ENCODE measurements at places on chromosomes 2 and 18.

DNA sequence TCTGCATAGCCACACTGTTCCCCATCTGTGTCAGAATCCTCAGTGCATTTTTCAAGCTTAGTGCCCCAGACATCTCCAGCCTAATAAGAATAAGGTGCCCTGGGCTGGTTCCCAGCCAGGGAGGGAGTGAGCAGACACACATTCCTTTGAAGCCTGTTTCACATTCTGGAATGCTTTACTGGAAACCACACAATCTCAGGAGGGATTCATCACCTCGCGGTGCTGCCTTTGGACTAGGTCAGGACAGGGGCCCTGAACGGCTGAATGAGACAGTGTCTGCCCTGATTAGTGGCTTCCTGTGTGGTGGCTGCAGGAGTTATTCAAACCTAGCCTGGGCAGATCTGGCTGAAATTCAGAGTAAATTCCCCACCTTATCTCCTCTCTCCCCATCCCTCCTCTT, 108.0 kb upstream of the LDAH start:
- DNase-seq = no peak

- no peak for DNase-seq
Measured at GRCh38 chr18:56312551-56313335, 325.6 kb downstream of the TXNL1 start.

DNA sequence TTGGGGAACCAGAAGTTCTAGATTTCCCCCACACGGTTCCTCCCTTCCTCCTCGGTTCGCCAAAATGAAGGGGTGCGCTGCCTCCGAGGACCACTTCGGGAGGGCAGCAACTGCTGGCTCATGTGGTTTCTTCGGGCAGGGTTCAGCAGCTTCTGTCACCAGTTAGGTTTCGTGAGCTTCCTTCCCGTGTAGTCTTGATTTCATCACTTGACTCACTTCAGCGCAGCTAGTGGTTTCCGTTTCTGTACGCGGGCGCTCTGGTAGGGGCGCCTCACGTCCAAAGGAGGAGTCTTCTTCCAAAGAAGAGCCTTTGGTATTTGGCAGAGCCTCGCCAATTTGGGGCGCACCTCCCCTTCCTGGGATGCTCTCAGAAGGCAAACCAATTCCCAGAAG, 485 bp upstream of the GALNT3 start:
- peak; percentile 72 for DNase-seq

GRCh38 chr2:156511122-156511521, 74.9 kb downstream of the GPD2 start:
- no peak for DNase-seq

DNA sequence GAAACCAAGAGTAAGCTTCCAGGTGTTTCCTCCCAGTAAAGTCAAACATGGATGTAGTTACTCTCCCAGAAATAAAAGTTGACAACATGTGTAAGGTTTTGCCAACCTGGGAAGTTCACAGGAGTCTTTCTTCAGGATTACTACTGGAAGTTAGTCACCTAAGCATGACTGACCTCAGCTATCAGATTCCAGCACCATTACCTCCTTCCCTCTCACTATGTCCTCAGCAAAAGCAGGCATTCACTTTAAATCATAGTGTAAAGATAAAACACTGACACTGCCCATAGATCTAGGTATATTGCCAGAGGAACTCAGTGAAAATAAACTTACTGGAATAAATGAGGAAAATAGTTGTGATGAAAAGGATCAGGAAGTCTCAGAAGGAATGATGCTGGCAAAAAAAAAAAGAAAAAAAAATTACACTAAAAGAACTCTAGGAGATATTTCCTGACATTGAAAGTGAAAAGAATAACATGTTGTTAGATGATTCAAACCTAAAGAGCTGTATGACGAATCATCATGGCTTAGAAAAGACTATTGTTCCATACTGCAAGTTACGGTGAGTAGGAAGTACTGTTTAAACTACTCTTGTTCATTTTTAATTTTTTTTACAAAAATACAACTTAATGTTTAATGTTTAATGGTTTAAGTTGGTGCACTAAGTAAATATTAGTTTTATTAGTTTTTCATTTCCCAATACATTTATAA, 484.5 kb upstream of the ZNF804A start:
- no peak for DNase-seq

- DNase-seq = no peak
Measured at GRCh38 chr2:239277401-239278085, 123.3 kb downstream of the HDAC4 start.

- no peak for DNase-seq
Measured at GRCh38 chr18:51890762-51891161, 449.2 kb upstream of the DCC start.

- no peak for DNase-seq
Measured at GRCh38 chr2:32189011-32189410, 23.3 kb downstream of the SLC30A6 start.

DNA sequence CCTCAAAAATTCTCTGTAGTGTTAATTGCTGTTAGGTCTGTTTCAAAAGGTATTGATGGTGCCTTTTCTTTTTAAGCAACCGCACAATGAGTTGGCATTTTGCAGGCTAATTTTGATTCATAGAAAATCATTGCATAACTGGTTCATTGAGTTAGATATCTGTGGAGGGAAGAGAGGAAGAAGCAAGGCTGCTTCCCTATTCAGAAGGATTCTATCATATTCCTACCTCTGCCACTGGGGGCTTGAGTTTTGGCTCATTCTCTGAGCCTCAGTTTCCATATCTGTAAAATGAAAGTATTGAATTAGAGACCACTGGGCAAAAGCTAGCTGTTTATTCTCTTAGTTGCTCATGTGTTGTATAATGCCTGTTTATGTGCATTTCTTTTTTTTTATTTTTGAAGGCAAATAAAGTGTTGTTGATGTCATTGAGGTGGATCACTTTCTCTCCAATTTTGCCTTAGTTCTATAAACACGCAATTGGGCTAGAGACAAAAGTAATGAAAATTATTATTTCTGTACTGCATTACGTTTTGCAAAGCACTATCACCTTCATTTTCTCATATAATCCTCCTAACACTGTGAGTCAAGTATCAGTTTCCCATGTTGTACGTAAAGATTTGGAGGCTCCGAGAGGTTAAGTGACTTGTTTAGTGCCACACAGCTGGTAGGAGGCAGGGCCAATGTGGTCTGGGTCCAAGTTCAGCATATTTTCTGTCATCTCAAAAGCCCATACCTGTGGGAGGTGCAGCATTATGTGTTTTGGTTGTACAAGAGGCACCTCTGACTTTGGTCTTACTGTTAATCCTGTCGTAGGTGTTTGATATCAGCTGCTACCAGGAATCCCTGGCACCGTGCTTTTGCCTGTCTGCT, 5.9 kb downstream of the TRIB2 start:
- DNase-seq = no peak

DNA sequence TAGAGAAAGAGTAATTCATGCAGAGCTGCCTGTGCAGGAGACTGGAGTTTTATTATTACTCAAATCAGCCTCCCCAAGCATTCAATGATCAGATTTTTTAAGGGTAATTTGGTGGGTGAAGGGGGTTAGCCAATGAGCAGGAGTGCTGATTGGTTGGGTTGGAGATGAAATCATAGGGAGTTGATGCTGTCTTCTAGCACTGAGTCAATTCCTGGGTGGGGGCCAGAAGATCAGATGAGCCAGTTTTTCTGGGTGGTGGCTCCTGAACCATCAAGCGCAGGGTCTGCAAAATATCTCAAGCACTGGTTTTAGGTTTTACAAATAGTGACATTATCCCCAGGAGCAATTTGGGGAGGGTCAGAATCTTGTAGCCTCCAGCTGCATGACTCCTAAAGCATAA, 312.8 kb upstream of the THSD7B start:
- no peak for DNase-seq

- DNase-seq = no peak
Measured at GRCh38 chr18:74288041-74288440, 3.7 kb downstream of the CYB5A start.

GRCh38 chr2:120675460-120676130, 60.1 kb upstream of the GLI2 start:
- peak; percentile 29 for DNase-seq

- DNase-seq = no peak
Measured at GRCh38 chr2:238968616-238969384, 120.9 kb downstream of the TWIST2 start.

GRCh38 chr2:17515652-17516051, 2.6 kb downstream of the RAD51AP2 start:
- DNase-seq = no peak

GRCh38 chr18:52850031-52850560, 510.1 kb downstream of the DCC start:
- DNase-seq = no peak

GRCh38 chr2:196309691-196310090, 138.3 kb upstream of the STK17B start:
- DNase-seq = no peak
